ENCODE measurements at places on chromosomes 6 and 20.

DNA sequence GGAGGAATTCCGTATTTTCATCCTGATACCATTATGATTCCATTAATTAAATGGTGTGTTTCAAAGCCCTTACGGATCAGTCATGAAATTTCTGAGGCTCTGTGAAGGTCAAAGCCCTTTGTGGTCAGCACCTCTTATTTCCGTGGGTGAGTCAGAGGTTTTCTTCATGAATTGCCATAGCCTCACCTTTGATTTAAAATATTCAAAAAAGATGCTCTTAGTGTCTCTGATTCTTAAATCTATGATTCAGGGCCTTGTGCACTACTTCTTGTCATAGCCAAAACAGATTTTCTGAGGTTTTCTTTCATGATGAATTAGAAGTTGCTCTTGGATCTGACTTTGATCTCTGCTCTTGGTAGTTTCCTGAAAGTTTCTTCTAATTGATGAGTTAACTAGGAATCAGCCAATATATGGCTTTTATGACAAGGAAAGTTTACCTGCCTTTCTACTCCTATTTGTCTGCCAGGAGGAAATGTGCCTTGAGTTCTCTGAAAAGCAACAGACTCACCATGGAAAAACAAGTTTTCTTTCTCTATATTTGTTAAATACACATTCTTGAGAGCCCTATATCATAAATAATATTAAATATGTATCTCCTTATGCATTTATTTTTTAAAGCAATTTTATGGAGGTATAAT is 613.0 kb downstream of the UTRN start:
- DNase-seq = no peak

DNA sequence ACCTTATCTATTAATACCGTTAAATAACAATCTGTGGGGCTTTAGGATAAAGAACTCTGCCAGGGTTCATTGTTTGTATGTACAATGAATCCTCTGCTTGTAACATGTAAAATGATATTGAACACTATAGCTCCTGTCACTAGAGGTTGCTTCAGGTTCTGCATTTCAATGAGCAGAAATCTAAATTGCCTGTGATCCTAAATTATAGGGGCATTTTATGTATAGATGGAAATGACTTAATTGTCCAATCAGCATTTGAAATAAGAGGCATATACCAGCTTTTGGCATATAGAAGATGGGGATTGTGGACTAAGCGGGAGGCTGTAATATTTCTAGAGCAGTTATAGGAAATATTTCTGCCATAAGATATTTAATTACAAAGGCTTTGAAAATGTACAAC is 2.0 kb downstream of the NCOA3 start:
- DNase-seq = no peak

GRCh38 chr6:77447254-77447653 is 16.0 kb downstream of the HTR1B start:
- DNase-seq = no peak

DNA sequence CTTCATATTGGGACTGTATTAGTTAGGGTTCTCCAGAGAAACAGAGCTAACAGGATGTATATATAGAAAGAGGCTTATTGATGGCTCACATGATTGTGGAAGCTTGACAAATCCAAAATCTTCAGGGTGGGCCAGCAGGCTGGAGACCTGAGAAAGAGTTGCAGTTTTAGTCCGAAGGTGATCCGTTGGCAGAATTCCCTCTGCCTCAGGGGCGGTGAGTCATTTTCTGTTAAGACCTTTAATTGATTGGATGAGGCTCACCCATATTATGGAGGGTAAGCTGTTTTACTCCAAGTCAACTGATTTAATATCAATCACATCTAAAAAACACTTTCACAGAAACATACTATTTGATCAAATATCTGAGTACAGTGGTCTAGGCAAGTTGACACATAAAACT is 113.6 kb downstream of the FLRT3 start:
- DNase-seq = no peak

GRCh38 chr6:15506066-15506465 is 156.8 kb downstream of the DTNBP1 start:
- no peak for DNase-seq

GRCh38 chr6:79152269-79152737 is 74.2 kb upstream of the PHIP start:
- no peak for DNase-seq

- no peak for DNase-seq
Measured at GRCh38 chr20:62827311-62828038, 10.6 kb downstream of the COL9A3 start.

DNA sequence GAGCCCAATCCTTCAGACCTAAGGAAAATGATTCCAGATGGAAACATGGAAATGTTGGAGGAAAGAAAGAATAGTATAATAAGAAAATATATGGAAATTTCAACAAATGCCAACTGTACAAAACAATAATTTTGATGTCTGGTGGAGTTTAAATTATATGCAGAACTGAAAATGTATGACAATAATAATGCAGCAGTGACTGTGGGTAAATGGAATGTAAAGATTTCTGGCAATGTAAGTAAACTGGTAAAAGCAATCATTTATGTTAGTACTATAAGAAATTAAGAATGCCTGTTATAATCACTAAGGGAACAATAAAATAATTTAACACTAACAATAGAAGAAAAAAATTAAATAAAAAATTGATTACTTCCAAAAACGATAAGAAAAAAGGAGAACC is 89.0 kb downstream of the EDN1 start:
- DNase-seq = no peak

DNA sequence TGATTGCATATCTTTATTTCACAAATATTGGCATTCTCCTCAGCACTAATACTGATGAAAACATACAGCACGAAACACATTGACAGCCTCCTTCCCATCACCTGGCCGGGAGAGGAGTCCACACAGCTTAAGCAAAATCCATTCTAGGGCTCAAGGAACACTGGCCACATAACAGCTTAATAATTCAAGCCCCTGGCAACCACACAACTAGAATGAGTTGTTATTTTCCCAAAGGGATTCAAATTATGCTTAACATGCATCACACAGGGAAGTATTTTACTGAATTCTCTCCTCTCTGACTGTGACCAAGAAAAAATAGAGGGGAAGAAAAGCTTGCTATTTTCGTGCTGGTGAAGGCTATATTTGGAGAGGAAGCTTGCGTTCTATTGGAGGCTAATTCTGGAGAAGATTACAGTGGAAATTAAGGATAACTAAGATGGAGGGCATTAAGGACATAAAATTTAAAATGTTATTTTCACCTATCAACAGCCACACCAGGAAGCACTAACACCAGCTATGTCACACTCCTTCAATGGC is 198.5 kb downstream of the ADGRG6 start:
- no peak for DNase-seq

DNA sequence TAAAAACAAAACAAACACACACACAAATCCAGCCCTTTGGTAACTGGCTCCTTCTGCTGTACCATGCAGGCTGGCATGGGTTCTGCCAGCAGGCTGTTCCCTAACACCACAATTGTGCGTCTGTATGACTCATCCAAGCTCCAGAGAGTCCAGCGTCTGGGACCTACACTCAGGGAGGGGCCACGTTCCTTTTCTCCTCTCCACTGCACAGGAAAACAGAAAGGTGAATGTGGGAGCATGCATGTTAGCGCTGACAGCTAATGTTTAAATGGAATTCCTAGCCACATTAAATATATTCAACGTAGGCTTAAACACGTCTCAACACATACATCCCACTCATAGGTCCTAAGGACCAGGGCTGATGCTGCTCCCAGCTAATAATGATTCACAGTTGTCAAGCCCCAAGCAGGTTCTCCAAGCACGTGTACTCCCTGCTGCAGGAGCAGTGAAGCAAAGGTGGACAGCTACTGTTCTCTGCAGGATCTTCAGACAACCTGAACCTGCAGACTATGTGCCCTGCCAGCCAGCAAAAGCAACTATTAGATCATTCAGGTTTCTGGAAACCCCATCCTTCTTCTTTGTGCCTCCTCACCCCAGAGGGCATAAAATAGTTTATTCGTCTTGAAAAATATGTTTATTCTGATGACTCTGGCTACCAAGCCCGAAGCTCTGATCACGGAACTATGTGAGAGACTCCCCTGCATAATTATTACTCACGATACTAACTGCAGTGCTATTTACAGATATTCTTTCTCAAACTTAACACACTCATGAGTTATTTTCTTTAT is 20.9 kb downstream of the MAP1LC3A start:
- no peak for DNase-seq

Measured in stimulated activated naive CD8-positive, alpha-beta T cell treated with anti-CD3 and anti-CD28 coated beads, Interleukin-15, Interleukin-2, amounts not matched to agents 100 U/mL and 50 U/mL, for 24 hours (primary cell).